Caco-2 (cell line): ENCODE measurements at places on chromosomes 4 and X.

- no peak for DNase-seq
These were observed 2.1 kb upstream of the TMEM131L start for GRCh38 chr4:153464068-153464467.

DNA sequence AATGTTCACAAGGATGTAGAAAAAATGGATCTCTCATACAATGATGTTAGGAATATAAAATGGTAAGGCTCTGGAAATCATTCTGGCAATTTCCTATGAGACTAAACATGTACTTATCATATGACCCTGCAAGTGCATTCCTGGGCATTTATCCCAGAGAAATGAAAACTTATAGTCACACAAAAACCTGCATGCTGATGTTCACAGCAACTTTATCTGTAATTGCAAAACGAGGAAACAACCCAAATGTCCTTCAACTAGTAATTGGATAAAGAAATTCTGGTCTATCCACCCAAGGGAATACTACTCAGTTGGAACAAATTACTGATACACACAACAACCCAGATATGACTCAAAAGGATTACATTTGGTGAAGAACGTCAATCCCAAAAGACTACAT, 14.5 kb downstream of the ZCCHC18 start:
- DNase-seq = no peak

DNA sequence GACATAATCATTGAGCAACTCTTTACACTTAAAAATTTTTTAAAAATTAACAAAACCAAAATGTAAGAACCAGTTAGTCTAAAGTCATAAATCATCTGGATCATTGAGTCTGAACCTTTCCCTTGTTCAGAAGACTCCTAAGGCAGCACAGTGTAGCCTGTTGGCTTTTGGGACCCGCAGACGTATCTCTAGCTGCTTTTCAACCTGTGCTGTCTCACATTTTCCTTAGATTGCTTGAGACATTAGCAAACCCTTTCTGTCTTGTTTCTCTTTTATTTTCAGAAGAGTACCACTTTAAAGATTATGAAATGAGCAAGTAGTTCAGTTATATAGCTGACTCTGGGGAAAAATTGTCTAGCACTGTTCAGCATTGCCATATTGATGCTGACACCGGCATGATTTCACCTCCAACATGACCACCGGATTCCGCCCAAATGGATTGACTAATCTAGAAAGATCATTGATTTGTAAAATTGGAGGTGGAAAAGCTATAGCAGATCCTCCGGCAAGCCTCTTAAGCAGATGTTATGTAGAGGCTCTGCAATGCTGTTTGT, 8.9 kb downstream of the TCEANC start:
- no peak for DNase-seq

- peak; percentile 46 for DNase-seq
These were observed 22.3 kb upstream of the NSG1 start for GRCh38 chr4:4364486-4365208.

- DNase-seq = no peak
These were observed 2158.6 kb upstream of the TENM3 start for GRCh38 chr4:180084561-180084960.

DNA sequence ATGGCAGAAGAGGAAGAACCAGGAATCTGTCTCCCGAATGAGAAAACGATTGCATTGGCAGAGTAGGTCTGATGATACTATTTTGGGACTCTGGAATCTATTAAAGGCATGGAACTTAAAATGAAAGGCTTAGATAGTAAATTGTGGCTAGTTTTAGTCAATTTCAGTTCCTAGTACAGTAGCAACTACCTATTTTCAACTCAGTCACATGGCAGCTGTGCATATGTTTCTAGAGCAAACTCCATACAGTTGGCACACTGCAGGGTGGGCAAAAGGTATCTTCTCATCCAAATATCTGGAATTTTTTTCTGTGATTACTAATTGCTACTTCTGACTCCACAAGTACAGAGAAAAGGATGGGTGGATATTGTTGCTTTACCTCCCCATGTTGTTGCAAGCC, 663.6 kb downstream of the PCDH7 start:
- no peak for DNase-seq

- no peak for DNase-seq
These were observed 2.9 kb downstream of the MAP3K15 start for GRCh38 chrX:19512359-19512758.
